ENCODE measurements at places on chromosomes 7 and 10.

DNA sequence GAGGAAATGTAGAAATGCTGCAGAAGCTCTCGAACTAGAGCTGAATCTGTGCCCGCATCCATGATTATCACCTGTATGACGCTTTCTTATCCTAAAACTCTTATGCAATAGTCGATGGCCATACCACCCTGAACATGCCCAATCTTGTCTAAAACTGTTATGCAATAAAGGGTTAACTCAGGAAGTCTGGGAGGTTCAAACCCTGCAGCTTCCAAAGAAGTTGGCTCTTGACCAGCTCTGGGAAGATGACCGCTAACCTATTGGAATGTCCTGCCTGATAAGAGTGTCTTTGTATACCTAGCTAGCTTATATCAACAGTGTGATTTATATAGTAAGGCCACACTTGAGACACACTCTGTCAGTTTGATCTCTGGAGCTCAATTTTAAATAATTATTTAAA lies 3.4 kb upstream of the C10orf88 start:
- no peak for DNase-seq

GRCh38 chr7:82760074-82760473 lies 316.5 kb upstream of the CACNA2D1 start:
- peak; percentile 2 for DNase-seq

DNA sequence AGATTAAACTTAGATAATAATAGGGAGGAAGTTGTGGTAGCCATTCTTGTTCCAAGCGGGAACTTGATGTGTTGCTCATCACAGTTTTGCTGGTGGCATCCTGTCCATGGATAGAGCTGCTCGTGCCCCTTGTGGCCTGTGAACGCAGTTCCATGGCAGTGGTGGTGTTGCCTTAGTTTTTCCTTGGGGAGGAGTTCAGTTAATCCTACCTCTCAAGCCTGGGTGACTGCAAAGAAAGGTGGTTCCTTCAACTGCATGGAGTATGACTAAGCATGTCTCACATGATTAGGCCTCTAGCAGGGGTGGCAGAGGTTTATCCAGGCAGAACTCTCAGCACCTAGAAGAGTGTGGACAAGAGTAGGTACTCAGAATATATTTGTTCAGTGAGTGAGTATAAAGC lies 99.7 kb downstream of the MAPK8 start:
- no peak for DNase-seq

- no peak for DNase-seq
These were observed 6.6 kb downstream of the ANK3 start for GRCh38 chr10:60382946-60383681.

- DNase-seq: no peak
These were observed 10.6 kb upstream of the TSPAN14 start for GRCh38 chr10:80443531-80443974.

DNA sequence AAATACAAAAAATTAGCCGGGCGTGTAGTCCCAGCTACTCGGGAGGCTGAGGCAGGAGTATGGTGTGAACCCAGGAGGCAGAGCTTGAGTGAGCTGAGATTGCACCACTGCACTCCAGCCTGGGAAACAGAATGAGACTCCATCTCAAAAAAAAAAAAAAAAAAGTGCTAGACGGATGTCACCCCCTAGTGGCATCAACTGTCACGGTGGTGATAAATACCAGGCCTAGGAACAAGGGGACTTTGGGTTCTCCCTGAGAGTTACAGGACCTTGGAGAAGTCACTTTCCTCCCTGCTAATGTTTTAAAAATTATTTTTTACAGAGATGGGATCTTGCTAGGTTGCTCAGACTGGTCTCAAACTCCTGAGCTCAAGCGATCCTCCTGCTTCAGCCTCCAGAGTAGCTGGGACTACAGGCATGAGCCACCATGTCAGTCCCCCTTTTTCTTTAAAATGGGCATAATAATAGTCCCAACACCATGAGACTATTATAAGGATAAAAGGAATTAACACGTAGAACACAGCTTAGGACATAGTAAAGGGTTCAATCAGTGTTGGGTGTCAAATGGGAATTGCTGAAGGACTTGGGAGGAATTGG lies 2.6 kb upstream of the TMEM130 start:
- peak; percentile 28 for DNase-seq

GRCh38 chr10:71492872-71493271 lies 96.2 kb downstream of the CDH23 start:
- no peak for DNase-seq

- no peak for DNase-seq
These were observed 104.7 kb upstream of the ARMC3 start for GRCh38 chr10:22823109-22823508.

GRCh38 chr10:74026428-74027015 lies 28.6 kb downstream of the VCL start:
- DNase-seq: no peak

GRCh38 chr7:104017001-104017400 lies 27.5 kb upstream of the RELN start:
- no peak for DNase-seq

DNA sequence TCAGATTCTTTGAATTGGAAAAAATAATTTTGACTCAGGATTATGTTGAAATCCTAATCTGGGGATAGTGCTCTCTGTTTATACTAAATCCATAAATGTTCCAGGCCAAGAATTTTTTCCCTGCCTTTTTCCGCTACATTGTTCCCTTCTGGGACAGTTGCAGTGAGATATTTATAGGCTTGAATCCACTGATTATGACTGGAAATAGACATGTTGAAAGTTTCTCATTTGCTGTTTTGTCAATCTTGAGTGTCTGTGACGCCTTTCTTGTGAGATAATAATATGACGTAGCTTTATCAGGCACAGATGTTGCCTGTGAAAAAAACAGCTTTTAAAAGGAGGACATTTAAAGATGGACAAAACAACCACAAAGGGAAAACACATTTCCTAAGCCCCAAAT lies 155.9 kb downstream of the ARID5B start:
- no peak for DNase-seq

DNA sequence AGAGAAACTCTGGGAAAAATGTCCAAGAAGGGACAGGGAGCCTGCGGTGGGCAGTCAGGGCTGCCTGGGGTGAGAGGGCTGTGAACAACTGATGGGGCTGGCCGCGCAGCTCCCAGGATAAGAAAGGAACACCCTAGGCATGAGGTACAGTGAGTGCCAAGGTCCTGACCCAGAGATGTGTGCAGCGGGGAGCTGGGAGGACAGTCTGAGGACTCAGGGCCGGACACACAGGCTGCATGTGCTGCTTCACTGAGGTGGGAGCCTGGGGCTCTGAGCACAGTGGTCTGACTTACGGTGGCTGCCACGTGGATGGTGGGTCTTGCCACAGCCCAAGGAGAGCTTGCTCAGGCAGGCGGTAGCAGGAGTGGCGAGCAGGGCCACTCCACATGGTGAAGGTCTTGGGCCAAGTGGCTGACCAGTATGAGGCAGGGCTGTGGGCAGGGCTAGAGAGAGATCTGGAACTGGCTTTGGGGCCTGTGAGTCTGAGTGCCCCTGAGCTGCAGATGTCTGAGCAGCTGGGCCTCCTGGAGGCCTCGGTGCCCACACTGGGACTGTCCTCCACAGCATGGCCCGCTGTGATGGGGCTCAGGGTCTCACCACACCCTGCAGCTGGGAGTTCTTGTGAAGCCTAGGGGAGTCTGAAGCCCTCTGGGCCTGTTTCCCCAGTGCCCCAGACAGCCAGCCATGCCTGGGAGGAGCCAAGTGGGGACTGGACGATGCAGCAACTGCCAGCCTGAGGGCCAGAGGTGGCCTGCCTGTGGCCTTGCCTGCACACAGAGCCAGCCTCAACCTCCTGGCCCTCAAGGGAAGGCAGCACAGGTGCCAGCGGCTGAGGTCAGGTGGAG lies 60.3 kb downstream of the RASGEF1A start:
- no peak for DNase-seq

DNA sequence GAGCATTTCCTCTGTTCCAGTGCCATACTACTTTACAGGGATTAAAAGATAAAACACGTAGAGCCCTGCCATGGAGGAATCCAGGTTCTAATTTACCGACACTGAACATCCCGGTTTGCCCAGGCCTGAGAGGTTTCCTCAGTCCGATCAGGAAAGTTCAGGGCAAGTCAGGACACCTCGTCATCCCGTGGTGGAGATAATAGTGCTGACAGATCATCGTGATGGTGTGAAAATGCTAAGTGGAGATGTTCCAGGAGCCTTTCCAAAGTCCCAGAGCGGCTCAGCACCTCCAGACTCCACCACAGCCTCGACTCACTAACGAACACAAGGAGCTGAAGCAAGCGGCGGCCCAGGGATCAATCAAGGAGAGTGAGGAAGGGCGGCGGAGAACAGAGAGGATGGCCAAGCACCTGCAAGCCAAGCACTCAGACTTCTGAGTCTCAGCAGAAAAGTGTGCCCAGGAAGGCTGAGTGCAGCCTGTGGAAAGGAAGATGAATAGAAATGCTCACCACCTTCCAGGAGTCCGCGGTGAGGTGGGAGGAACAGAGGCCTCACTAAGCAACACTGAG lies 103.7 kb upstream of the VWC2 start:
- DNase-seq: no peak

DNA sequence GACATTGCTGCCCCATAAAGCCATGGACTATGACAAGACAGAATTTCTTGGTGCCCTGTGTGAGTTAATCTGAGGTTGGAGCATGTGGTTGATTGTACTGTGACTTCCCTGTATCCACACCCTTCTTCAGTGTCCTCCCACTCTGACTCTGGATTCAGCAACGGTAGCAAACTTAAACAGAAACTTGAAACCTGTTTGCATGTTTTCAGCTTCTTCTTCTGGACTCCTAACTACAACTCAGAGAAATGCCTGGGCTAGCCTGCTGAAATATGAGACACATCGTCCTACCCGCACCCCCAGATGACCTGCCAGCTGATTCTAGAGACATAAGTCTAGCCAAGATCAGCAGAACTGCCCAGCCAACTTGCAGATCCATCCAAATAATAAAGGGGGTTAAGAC lies 78.4 kb downstream of the IPMK start:
- no peak for DNase-seq

DNA sequence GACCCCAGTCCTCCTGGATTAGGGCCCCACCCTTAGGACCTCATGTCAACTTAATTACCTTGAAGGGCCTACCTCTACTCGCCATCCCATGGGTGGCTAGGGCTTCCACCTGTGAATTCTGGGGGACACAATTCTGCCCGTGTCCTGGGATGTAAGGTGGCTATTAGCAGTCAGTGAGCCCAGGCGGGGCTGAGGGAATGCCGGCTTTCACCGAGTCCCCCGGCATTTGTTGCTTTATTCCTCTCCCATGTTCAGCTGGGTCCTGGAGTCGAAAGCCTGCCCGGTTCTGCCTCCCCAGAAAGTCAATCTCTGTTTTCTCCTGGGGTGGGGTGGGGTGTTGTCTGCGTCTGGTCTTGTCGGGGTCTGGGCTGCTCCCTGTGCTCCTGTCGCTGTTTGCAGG lies 125.6 kb downstream of the GLRX3 start:
- DNase-seq: no peak

- peak; percentile 8 for DNase-seq
These were observed 164.3 kb upstream of the AKR1E2 start for GRCh38 chr10:4661511-4662255.

DNA sequence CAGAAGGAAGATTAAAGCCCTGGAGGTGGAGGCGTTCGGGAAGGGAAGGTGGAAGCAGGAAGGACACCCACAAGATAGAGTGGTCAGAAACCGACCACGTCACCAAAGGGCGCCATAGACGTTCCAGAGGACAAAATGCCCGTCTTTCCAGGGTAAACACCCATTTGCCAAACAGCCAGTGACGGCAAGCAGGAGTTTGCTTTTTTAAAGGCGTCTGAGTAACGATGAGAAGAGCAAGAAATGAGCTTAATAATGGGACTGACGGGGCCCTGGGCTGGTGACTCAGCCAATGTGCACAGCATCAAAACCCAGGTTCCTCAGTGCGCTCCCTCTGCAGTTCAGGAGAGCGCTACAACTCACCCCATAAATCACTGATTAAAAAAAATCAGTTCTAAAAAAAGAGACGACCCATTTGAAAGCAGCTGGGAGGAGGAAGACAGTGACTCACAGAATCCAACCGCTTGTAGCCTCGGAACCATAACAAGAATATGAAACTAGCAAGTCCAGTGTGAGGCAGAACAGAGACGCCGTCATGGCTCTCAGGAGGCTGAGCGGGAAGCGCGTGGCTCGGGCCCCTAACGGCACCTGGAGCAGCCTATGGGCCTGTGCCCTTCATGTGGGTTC lies 5.9 kb downstream of the DIP2C start:
- no peak for DNase-seq

DNA sequence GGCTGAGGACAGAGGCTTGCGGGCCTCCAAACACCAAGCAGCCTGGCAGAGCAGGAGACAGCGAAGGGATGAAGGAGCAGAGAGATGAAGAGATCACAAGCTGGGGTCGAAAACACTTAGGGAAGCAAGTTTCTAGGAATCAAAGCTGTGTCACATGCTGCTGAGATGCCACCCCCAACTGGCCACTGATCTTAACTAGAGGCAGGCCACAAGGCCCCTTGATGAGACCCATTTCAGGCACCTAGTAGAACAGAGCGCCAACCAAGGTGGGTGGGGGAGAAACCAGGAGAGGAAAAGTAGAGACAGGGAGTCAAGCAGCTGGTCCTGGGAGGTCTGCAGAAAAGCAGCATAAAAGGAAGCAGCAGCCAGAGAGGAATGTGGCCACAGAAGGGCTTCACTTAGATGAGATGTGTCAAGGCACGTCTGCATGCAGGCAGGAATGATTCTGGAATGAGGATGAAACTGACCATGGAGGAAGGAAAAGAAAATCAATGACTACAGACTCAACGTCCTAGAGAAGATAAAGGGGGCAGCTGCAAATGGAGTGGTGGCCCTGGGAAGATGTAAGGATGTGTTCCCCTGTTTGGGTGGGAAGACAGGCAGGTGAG lies 85.0 kb upstream of the DDC start:
- DNase-seq: no peak

- DNase-seq: no peak
These were observed 23.2 kb downstream of the NKX2-3 start for GRCh38 chr10:99555825-99556523.

- no peak for DNase-seq
These were observed 11.4 kb downstream of the ZNF488 start for GRCh38 chr10:47372726-47373125.

DNA sequence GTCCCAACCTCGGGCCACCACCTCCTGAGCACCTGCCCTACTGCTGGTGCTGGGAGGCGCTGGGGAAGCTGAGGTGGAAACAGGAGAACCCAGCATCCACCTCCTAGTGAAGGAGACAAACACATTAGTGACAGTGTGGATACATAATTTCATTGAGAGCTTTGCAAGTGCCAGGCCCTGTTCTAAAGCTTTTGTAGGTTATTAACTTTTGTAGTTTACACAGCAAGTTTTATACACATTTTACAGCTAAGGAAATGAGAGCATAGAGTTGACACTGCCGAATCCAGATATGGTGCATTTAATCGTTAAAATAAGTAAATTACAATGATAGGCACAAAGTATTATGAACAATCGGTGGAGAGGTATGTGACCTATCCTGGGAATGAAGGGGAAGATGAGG lies 466.1 kb upstream of the C7orf33 start:
- no peak for DNase-seq

DNA sequence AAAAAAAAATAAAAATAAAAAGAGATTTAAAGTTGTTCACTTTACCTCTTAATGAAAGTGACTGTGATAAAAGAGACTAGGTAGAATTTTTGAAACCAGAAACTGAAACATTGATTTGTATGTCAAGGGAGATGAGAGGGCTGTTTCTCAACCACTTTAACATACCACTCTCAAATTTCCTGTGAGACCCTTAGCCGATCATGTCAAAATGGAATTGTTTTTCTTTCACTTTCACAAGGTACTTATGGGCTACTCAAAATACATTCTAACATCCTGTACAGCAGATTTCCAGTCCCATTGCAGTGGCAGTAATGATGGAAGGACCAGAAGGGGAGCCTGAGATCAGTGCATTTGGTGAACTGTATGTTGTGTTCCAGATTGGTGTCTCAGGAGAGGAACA lies 261.2 kb downstream of the PPP1R3A start:
- no peak for DNase-seq

Data from NCI-H345 (cell line).